ENCODE measurements at places on chromosomes 6 and 20. TPM values are rescaled to one million over a fixed set of nuclear protein-coding genes. Genes with fewer than 3 reads are reported as not detected.
A peak's percentile ranks its signal among the peaks of the same experiment; 100 is the strongest.

DNA sequence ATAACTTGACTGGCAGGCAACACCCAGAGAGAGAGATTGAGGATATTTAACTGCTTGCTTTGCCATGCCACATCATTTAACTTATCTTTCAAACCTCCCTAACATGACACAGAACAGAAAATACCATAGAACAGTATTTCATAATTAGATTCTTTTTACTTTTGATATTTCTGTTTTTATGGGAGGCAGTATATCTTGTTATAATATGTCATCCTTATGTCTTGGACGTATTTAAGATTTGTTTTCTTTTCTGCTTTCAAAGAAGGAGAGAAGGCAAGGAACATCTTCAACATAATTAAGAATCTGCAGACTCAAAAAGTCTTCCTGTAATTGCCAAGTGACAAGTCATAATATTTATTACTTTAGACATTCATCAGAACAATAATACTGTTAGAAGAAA is 1283.7 kb downstream of the GRIK2 start:
- DNase-seq = no peak

- DNase-seq = no peak
Observed at GRCh38 chr6:71181565-71181964, 107.0 kb upstream of the OGFRL1 start.

- DNase-seq = no peak
Observed at GRCh38 chr6:23952245-23952644, 173.8 kb upstream of the NRSN1 start.

DNA sequence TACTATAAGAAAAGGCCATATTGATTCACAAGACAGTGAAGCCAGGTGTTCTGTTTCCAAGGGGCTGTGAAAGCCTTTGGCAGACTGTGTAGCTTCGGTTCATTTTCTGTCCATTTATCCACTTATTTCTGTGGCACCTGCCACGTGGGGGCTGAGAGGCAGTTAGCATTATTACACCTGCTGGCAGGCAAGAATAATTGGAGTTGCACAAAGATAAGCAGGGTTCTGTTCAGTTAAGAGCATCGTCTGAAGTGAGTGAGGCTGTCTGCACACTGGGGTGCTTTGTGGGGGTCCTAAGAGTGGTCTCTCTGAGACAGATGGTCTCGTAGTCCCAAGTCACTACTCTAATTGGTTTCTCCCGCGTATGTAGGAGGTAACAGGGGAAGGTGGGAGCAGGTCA is 60.6 kb upstream of the CCN6 start:
- DNase-seq = no peak

GRCh38 chr20:38727607-38728190 is 3.4 kb downstream of the SLC32A1 start:
- no peak for DNase-seq

- peak; percentile 75 for DNase-seq
Observed at GRCh38 chr20:10171864-10172751, 46.5 kb upstream of the SNAP25 start.

DNA sequence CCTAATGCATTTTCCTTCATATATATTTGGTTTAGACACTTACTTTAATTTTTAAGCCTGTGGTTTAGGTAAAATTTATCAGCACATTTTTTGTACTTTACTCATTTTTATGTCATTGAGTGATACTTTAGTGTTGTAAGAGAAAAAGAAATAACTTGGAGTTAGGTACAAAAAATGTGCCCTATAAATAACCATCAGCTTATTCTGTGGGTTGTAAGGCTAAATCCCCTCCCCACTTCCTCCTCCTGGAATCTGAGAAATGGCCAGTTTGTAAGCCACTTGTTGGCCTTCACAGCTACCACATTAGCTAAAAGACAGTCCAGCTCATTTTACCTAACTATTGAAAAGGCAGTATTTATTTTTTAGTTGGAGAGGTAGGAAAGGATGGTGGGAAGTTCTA is 576.3 kb downstream of the PKHD1 start:
- DNase-seq = no peak

GRCh38 chr6:125481056-125481455 is 179.3 kb upstream of the HDDC2 start:
- DNase-seq = no peak

GRCh38 chr6:74871757-74872156 is 334.1 kb downstream of the COL12A1 start:
- DNase-seq = no peak

GRCh38 chr6:35213824-35214756 is at the start of gene SCUBE3:
Gene SCUBE3 (plus strand): TSS chr6:35213956. CDS start chr6:35214419, 463 bp downstream.
- no peak for DNase-seq

DNA sequence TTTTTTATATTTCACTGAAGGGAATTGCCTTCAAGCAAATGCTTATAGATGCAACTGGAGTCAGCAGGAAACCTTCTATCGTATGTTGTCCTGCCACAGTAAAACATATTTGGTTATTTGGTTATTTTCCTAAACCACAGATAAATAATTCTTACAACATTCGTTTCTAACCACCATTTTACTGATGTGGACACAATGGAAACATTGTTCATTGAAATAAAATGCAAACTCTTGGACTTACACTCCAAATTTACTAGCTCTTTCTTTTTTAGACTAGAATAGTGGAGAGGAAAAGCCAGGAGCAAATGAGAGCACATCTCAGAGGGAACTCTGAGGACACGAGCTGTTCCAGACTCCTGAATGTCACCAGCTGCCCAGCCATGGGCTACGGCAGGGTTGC is 114.8 kb downstream of the RPS12 start:
- no peak for DNase-seq

DNA sequence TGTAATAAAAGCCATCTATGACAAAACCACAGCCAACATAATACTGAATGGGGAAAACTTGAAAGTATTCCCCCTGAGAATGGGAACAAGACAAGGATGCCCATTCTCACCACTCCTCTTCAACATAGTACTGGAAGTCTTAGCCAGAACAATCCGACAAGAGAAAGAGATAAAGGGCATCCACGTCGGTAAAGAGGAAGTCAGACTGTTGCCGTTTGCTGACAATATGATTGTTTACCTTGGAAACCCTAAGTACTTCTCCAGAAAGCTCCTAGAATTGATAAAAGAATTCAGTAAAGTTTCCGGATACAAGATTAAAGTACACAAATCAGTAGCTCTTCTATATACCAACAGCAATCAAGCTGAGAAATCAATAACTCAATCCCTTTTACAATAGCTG is 14.0 kb upstream of the RUNX2 start:
- no peak for DNase-seq

GRCh38 chr20:62203378-62204030 is 16.6 kb downstream of the HRH3 start:
- no peak for DNase-seq

DNA sequence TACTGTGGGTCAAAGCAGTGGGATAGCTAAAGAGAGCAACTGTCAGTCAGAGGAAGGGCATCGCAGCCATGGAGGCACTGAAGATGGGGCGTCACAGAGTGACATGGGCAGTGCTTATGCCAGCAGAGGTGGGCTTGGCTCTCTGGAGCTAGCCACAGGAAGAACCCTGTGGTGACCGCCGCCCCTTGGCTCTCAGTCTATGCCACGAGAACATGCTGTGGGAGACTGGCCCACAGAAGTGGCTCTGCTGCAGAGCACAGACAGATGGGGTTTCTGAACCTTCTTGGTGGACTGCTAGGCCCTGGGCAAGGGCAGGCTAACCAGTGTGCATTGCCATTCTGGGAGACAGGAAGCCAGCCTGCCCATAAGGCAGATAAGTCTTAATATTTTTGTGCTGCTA is 290.0 kb upstream of the SUPT3H start:
- DNase-seq = no peak

DNA sequence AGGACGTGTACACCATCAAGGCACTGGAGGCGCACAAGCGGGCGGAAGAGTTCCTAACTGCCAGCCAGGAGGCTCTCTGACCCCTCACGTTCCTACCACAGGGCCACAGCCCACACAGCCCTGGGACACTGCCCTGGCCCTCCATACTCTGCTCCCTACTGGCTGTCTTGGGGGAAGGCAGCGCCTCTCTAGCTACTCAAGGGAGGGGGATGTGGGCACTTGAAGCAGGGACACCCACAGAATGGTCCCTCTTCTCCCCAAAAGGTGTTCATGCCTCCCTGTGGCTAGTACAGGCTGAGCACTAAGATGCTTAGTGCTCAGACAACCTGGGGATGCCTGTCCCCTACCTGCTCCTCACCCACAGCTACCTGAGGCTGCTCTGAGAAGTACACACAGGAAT is 2.5 kb downstream of the MEA1 start:
- DNase-seq = no peak

DNA sequence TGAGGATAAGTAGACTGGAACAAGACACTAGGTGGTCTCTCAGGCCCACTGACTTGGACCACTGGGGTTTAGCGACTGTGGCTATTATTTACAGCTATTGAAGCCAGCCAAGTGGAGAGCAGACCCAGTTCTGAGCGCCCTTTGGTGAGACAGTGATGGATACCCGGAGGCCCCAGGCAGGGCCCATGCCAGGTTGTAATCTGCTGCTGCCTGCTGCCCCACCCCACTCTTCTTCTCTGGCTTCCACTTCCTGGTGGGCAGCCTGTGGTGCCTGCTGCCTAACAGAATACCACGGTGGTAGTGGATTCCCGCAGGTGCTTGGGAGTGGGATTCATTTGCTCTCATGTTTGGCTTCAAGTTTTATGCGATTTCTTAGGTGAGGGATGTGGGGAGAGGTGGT is 570 bp downstream of the RAB44 start:
- no peak for DNase-seq

- peak; percentile 70 for DNase-seq
Observed at GRCh38 chr20:44651684-44652423, at the start of gene ADA. Gene ADA (minus strand): TSS chr20:44651699. CDS start chr20:44651607, 92 bp downstream.

- DNase-seq = no peak
Observed at GRCh38 chr6:106539936-106540335, 89.4 kb downstream of the RTN4IP1 start.

DNA sequence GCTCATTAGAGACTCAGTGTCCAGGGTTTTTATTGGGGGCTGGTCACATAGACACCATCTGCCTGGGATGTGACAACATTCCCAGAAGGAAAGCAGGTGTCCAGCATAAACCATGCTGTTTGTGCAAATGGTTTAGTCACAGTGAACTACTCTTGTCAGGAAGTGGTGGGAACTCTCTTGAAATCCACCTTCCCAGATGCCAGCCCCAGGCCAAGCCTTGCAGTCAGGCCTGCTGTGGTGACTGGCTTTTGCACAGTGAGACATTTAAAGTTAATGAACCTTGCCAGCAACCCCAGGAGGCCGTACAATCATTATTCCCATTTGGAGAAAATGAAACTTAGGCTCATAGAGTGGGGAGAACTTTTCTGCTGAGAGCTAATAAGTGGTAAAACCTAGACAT is 242.5 kb upstream of the KCNG1 start:
- DNase-seq = no peak

GRCh38 chr6:155041741-155042279 is 46.7 kb downstream of the TIAM2 start:
- no peak for DNase-seq

GRCh38 chr6:37176268-37177076 is 6.5 kb downstream of the PIM1 start:
- DNase-seq = no peak

DNA sequence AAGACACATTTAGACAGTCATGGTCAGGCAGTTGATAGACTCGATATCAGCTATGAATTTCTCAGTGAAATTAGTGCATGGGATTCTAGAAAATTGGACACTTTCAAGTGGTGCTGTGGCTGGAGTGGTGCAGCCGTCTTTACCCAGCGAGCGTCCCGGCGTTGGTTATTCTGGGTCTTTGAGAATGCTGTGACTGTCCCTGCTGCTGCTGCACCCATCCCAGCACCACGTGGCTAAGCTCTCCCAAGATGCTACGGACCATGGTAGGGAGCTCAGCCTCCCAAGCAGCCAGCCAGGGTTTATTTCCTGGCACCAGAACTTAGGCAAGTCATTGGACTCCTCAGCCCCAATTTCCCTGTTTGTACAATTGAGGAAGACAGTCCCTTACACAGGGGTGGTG is 147.2 kb upstream of the RPS6KA2 start:
- DNase-seq = no peak

DNA sequence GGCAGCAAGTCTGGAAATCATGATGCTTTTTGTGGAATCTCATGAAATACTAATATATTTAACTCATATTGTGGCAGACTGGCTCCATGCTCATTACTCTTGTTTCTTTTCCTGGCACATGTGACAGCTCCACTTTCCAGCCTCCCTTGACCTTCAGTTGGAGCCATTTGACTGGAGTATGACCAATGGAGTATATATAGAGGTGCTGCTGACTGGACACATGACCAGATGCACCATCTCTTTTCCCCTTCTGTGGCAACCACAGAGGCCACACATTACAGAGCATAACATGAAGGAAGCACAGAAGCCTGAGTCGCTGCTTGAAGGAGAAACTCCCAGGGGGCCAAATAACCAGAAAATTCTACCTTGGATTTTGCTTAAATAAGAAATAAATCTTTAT is 77.4 kb downstream of the MKKS start:
- no peak for DNase-seq

GRCh38 chr20:37295001-37295400 is 5.5 kb downstream of the MANBAL start:
- no peak for DNase-seq

DNA sequence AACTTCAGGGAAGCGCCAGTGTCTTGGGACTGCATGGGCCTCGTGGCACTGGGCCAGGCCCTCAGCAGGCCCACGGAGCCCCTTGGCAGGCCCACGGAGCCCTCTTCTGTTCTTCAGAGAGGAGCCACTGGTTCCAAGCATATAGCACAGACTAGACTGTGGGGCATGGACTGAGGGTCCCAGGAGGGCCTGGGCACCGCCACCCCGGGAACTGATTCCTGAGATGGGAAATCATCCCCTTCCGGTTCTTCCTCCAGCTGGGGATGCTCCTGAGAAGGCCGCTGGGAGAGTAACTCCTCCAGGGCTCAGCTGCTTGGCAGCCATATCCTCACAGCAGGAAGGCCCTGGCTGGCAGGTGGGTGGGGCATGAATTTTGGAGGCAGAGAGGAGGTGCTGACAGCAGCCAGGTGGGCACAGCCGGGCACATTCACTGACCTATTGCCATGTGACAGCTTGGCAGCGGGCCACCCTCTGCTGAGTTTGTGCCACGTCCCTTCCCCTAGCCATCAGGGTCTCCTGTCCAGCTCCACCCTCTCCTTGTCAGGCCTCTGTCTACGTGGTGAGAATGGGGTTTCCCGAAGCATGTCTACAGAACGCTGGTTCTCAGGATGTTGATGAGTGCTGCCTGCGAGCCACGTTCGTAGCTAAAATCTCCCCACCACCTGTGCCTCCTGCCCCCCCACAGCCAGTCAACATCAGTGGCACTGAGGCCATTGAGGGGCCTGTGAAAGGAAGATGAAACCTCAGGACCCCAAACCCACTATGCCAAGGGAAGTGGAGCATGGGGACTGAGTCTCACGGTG is 152.1 kb downstream of the TAF4 start:
- no peak for DNase-seq

The ESR1 gene
- 2.3 TPM for total RNA-seq

The ALDH8A1 gene
- total RNA-seq = 3.9 TPM

The TOX2 gene
- 5.6 TPM for total RNA-seq

The LY6G6C gene
- total RNA-seq = not detected

The CLPSL1 gene
- not detected for total RNA-seq

The PNLDC1 gene
- total RNA-seq = 0.24 TPM

The SULF2 gene
- total RNA-seq = not detected

The NXT1 gene
- 32.5 TPM for total RNA-seq

The FAM209A gene
- total RNA-seq = 5.8 TPM
